ENCODE measurements at places on chromosomes 2 and 18.

DNA sequence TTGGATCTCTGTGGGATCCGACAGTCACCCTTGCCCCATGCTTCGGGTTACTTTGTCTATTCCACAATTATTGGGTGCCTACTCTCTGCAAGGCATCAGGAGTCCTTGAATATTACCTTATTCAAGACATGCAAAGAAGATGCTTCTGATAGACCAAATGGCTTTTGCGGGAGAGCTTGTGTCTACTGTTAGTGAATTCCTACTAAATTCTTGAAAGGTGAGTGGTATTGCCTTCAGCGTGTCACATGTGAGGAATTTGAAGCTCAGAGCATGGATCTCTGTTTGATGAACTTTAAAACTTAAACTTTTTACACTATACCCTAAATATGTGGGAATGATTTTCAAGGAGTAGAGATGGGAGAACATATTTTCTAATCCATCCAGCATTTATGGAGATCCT lies 184.4 kb downstream of the LTBP1 start:
- DNase-seq = no peak

- peak; percentile 75 for DNase-seq
These were observed 174.0 kb downstream of the SMAD2 start for GRCh38 chr18:47756364-47757016.

DNA sequence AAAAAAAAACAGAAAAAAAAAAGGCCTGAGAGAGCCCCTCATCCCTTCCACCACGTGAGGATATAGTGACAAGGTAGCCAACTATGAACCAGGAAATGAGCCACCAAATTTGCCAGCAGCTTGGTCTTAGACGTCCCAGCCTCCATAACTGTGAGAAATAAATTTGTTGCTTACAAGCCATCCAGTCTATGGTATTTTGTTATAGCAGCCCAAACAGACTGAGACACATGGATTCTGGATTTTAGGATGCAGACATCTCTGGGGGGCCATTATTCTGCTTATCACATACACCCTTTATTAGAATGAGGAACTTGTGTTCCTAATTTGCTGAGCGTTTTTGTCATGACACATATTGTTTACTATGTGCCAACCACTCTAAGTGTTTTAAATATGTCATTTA lies 5.4 kb upstream of the YIPF4 start:
- no peak for DNase-seq

GRCh38 chr2:239608260-239608659 lies 207.4 kb upstream of the HDAC4 start:
- no peak for DNase-seq

DNA sequence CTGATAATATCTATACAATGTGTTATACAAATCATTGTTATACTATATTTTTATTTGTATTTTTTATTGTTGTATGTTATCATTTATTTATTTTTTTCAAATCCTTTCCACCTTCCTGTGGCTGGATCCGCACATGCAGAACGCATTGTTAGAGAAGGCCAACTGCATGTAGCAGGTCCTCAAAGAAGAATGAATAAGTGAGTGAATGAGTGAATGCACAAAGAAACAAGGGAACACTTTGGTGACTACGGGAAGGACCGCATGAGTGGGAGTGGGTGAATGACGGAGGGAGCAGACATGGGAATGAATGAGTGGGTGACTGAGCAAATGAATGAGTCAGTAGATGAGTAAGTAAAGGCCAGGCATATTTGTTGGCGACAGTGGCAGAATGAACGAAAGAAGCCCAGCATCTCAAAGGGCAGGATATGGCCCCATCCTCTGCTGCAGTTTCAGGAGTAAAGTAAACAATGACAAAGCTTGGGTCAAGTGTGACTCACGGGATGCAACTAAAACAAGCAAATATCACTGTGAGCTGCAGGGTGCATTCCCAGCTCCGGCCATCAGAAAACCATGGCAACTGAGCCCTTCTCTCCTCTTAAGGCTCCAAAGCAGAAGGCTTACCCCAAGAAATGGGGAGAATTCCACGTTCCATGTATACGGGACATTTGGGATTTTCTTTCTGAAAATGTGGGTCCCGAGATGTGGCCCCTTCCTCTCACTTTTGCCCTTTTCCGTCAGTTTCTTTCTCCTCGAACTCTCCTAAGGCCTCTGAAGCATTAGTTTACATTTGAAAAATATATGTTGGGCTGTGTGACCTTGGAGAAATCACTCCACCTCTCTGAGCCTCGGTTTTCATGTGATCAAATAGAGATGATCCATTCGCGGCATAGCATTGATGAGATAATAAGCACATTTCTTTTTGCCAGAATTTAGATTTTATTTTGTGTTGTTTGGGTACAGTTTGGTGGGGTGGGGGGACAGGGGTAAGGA lies 24.5 kb downstream of the KCNF1 start:
- no peak for DNase-seq

DNA sequence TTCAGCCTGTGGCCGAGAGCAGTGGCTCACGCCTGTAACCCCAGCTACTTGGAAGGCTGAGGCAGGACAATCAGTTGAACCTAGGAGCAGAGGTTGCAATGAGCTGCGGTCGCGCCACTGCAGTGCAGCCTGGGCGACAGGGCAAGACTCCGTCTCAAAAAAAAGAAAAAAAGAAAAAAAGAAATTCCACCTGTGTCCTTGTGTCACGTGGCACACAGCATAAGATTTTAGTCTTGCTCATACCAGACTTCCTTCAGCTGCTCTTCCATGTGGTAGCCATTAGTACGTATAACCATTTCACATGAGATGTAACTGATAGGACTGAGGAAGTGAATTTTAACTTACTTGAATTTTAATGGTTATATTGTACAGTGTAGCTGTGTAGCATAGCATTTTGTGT lies 4.0 kb downstream of the NOP58 start:
- DNase-seq = no peak

GRCh38 chr2:82320296-82320695 lies 2015.7 kb upstream of the LRRTM1 start:
- no peak for DNase-seq

DNA sequence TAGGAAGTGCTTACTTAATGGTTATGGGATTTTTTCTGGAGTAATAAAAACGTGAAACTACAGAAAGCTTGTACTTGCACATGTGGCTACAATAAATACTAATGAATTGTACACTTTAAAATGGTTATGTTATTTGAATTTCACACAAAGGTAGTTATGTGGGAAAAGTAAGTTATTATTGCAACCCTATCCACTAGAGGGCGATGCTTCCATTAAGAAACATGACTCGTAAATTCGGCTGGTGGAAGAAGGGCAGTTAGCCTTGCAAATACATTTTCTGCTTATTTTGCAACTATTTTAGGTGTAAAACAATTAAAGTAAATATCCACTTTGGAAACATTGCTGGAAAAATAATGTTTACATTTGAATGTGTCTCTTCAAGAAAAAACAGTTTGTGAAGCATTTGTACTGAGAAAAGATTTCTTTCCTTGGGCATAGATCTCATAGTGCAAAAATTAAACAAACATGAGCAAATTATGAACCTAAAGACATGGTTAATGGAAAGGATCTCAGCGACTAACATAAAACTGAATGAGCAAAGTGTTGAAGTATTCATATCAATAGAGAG lies 68.1 kb upstream of the CSRNP3 start:
- DNase-seq = no peak
